ENCODE measurements at places on chromosomes 3 and 15.

- DNase-seq: no peak
These were observed 356.2 kb downstream of the OCA2 start for GRCh38 chr15:27742751-27743477.

DNA sequence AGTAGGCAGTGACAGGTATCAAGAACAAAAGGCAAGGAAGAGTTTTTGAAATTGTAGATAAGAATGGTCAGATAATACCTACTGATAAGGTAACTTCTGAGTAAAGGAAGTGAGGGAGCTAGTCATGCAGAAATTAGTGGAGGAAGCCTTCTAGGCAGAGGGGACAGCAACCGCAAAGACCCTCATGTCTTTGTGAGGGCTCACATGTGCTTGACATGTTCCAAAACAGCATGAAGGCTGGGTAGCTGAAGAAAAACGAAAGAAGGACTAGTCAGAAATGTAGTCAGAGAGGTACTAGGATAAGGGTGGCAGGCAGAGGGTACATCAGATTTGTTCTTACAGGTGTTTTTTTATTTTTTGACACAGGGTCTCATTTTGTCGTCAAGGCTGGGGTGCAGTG is 5.3 kb downstream of the SIN3A start:
- no peak for DNase-seq

DNA sequence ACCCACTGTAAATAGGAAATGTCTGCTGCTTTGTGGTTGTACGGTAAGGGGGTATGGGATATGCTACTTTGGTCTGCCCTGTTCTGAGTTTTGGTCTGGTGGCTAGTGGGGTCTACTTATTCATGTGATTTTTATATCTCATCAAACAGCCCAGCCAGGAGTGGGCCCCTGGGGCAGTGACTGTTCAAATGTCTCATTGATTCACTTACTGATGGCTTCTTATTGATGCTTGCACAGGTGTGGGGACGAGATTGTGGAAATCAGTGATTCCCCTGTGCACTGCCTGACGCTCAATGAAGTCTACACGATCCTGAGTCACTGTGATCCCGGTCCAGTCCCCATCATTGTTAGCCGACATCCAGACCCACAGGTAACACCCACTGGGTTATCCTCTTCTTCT is 38.5 kb downstream of the STARD5 start:
- no peak for DNase-seq

- no peak for DNase-seq
These were observed 136.4 kb upstream of the IQSEC1 start for GRCh38 chr3:13209634-13209997.

DNA sequence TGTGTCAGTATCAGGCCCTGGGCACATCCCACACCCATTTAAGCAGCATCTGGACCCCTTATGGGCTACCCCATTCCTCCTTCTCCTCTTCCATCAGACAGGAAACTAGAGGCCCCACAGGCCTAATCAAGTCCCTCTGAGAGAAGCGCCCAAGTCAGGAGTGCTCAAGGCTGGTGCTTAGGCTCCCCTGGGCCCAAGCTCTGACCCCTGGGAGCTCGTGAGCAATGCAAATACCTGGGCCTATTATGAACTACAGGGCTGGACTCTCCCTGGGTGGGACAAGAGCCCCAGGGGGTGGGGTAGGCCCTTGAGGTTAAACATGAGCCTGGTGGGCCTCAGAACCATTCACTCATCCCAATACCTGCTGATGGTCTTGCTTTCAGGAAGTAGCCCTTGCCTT is 57.4 kb downstream of the SEMA3G start:
- DNase-seq: no peak

DNA sequence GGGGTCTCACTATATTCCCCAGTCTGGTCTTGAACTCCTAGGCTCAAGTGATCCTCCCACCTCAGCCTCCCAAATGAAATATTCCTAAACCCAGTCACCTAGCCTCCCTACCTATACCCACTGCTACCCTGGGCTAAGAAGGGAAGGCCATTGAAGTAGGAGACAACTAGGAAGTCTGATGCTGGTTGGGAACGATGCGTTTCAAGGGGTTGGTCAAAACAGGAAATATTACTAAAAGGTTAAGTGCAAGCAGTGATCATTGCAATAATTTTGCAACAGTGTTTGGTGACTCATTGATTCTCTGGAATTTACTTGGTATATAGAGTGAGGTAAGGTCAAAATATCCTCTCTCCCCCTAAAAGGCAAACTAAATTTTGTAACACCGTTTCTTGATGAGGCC is 4.6 kb upstream of the UQCRC1 start:
- DNase-seq: no peak
